NCI-H2107 (cell line): ENCODE measurements at places on chromosomes 7 and 10.

GRCh38 chr10:104779701-104780100, 138.6 kb downstream of the SORCS3 start:
- DNase-seq = no peak

- DNase-seq = no peak
Observed at GRCh38 chr10:113228530-113228929, 278.5 kb downstream of the TCF7L2 start.

- no peak for DNase-seq
Observed at GRCh38 chr10:98302741-98303365, 34.9 kb upstream of the LOXL4 start.

DNA sequence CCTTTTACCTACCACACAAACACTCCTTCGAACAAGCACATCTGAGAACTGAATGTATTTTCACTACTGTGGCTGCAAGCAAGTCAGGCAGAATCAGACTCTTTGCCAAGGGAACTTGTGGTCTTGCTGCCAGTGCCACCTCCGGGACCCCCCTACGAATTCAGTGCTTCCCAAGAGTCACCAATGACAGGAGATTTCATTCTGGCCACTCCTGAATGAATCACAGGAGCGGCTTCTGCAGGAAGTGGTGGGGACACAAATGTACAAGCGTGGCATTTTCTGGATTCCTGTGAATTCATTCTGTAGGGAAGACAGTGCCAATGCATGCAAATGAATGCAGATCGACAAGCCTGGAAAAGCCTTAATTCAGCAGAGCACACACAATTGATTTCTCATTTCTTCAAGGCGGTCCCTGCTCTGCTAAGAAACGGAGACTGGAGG, 161.2 kb downstream of the CAMK1D start:
- no peak for DNase-seq

DNA sequence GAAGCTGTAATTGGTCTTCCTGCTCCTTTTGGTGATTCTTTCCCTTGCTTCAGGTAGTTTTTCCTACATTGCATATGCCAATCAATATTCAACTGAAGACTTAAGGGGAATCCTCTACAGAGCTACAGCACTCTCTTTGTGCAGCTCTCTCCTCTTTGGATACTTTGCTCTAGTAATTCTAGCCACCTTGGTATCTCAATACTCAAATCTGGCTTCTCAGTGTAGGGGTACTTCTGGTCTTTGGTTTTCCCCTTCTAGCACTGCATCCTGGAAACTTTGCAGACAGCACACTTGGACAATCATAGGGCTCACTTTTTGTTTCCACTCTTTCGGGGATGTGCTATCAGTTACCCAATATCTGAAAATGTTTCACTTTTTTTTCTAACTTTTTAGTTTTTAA, 9.9 kb downstream of the PHTF2 start:
- DNase-seq = no peak

DNA sequence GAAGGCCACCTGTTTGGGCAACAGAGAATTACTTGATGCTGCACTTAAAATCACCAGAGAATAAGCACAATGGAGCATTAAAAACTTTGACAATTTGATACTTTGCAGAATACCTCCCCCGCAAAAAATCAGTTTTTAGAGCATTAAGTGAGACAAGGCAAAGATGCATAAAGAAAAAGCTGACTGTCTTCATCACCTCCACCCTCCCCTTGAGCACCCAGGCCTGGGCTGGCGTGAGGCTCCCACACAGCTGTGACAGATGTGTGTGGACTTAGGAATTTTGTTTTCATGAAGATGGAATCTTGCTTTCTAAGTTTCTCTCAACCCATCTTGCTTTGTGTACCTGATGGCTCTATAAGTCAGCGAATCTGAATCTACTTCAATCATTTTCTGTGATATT, 242.2 kb downstream of the EMX2 start:
- no peak for DNase-seq

DNA sequence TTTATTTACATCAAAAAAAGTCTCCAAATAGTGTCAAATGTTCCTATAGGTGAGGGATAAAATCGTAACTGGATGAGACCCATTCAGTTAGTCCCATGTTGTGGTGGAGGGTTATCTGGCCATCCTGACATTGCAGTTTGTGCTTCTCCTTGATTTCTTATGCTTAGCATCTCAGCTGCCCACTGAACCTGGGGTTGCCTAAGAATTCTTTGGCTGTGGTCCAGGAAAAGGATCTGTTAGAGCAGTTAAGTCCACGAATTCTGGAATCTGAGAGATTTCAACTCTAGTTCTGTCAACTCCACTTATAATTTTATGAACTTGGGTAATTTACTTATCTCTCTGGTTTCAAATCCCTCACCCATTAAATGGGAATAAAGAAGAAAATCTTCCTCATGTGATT, 1673.4 kb downstream of the REEP3 start:
- no peak for DNase-seq

GRCh38 chr10:61250131-61250530, 203.1 kb downstream of the TMEM26 start:
- no peak for DNase-seq

DNA sequence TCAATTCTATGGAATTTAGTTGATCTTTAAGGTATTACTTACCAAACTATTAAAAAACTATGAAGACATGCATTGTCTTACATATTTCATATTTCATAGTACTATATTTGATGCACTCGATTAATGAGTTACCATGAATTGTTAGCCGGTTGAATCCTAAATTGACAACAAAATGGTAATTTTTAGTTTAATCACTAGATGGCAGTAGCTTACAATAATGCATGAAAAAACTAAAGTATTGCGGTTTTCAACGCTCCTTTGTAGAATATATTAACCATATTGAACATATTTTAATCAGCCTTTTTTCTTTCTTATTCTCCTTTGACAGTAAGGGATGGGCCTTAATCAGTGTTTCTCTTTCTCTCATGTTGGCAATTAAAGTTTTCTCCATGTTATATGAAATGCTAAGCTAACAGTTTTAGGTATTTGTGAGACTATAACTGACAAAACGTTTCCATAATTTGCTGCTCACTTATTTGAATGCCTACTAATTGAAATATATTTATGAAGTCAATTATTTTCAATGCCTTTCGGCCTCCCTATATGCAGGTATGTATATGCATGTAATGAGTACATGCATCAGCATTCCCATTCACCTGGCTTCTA, 48.5 kb upstream of the ARL4A start:
- DNase-seq = no peak

GRCh38 chr10:18906636-18907035, 142.0 kb upstream of the MALRD1 start:
- DNase-seq = no peak

- DNase-seq = no peak
Observed at GRCh38 chr10:100824886-100825285, 79.5 kb downstream of the PAX2 start.

- no peak for DNase-seq
Observed at GRCh38 chr7:51019191-51019844, 236.6 kb upstream of the GRB10 start.

DNA sequence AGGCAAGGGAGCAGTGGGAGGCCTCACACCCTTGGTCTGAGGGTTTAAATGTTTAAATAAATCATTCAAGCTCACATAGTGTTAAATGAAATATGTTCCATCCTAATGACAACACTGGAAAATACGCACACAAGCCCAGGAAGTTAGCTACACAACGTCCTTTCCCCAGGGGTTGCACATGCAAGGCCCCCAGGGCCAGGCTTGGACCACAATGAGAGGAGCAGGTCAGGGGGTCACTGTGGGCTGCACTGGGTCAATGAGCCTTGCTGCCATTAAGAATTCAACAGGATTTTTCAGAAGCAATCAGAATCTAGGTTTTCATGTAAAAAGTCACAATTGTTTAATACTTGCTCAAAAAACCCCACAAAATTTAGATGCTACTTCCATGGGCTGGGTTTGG, 64.9 kb upstream of the ADCY1 start:
- DNase-seq = no peak

DNA sequence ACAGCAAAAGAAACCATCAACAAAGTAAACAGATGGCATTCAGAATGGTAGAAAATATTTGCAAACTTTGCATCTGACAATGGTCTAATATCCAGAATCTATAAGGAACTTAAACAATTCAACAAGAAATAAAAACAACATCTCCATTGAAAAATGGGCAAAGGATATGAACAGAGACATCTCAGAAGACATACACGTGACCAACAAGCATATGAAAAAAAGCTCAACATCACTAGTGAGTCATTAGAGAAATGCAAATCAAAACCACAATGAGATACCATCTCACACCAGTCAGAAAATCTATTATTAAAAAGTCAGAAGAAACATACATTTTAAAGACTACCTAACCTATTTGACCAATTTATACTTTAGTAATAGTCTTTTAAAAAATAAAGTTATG, 571.3 kb upstream of the NRG3 start:
- no peak for DNase-seq

GRCh38 chr7:25358926-25359325, 130.6 kb upstream of the NPVF start:
- no peak for DNase-seq

- DNase-seq = no peak
Observed at GRCh38 chr10:121240011-121240410, 358.2 kb downstream of the FGFR2 start.

GRCh38 chr7:105173586-105173985, 159.6 kb downstream of the KMT2E start:
- no peak for DNase-seq

- no peak for DNase-seq
Observed at GRCh38 chr7:71972534-71972933, 439.6 kb downstream of the CALN1 start.

DNA sequence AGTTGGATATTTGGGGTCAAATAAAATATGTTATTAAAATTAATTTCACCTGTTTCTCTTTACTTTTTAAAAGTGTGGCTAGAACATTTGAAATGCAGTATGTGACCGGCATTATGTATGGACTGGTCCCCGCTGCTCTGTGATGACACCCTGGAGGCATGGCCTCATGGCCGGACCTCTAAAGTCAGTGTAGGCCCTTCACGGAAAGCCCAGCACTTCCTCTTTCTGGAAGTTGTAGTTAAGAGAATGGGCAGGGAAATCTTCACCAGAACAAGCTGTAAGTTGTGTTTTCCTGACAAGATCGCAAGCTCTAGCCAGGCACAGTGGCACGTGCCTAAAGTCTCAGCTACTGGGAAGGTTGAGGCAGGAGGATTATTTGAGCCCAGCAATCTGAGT, 38.3 kb upstream of the SRGN start:
- DNase-seq = no peak

GRCh38 chr10:80900661-80901060, 363.0 kb downstream of the SH2D4B start:
- no peak for DNase-seq

DNA sequence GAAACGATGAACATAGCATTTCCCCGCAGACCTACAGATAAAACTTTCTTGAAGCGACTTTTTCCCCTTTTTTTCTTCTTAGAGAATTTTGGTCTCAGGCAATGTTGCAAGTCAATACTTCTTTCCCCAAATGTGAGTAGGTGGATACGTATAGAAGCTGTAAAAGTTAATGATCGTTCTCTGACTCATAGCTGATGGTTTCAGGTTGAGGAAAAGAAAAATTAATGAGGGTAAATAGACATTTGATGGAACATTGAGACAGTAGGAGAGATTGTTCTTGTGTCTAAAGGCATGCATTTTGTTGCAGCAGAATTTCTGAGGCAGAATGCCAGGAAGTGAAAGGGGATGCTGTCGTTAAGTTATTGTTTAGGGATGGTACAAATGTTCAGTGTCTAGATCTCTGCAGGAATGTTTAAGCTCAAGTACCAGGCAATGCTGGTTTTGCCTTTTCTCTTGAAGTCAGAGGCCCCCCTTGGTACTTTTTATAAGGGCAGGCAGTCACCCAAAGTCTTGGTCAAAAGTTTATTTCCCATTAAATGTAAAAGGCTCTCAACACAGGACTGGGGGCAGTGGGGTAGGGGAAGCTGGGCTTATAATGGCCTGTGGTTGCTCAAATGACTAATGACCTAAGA, 9.3 kb downstream of the TCF7L2 start:
- no peak for DNase-seq

DNA sequence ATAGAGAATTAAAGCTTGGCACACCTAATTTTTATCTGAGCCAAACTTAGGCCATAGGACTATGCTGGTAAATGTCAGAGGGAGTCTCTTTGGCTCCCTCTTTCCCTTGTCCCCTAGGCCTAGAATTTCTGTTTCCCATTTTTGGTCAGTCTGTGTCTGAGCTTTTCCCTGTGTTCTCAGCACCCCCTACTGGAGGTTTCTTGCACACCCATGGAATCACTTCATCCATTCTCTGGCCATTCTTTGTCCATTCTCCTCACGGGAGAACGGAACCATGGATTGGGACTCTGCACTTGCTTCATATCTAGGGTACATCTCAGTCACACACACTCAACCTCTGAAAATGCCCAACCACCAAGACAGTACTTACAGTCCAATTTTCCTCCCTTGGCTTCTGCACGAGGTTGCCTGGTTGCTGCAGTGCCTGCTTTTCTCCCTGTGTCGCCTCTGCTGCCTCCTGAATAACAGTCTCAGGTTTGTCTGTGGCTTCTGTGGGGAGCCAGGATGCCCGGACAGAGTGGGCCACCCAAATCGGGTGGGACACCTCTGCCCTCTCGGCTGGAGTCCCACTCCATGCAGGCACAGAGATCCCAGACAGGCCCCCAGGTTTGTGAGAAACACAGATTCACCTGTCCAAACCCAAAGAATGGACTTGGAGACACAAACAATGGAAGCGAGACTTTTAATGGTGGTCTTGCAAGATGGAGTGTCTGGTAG, 35.1 kb upstream of the DNAH11 start:
- no peak for DNase-seq

- no peak for DNase-seq
Observed at GRCh38 chr7:14045651-14046050, 56.2 kb upstream of the ETV1 start.

DNA sequence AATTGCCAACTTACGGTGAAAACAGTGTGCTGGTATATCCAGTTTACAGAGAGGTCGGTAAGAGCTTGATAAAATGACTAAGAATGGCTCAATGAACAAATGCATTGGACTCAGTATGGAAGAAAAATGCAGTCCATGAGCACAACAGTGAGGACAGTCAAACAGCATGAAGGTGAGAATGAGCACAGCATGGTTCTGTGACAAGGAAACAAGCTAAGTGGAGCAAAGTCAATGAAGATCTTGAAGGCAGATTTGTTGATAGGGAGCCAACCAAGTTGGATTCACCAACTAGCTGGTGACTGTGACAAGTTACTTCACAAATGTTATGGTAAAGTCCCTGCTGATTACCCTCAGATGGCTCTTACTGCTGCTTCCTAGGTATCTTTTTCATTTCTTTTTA, 75.9 kb downstream of the SHOC2 start:
- no peak for DNase-seq
